B cell (primary cell): ENCODE measurements at places on chromosomes 1 and 21.
A peak's percentile ranks its signal among the peaks of the same experiment; 100 is the strongest.

DNA sequence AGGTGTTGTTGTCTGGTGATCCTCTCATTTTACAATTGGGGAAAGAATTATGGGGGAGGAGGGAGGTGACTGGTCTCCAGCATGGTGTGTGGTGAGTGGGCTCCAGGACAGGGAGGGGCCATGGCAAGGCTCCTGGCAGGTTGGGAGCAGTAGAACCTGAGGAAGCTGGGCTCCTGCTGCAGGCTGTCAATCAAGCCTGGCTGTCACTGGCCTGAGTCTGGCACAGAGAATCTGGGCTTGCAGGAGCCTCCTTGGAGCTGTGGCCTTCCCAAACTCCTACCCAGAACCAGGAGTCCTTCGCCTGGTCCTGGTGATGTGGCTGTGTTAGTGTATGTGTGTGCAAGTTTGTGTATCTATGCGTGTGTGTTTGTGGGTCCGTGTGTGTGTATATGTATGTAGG lies 131.9 kb upstream of the CSF3R start:
- DNase-seq: no peak

- no peak for DNase-seq
Observed at GRCh38 chr1:202590126-202590525, 120.1 kb downstream of the SYT2 start.

DNA sequence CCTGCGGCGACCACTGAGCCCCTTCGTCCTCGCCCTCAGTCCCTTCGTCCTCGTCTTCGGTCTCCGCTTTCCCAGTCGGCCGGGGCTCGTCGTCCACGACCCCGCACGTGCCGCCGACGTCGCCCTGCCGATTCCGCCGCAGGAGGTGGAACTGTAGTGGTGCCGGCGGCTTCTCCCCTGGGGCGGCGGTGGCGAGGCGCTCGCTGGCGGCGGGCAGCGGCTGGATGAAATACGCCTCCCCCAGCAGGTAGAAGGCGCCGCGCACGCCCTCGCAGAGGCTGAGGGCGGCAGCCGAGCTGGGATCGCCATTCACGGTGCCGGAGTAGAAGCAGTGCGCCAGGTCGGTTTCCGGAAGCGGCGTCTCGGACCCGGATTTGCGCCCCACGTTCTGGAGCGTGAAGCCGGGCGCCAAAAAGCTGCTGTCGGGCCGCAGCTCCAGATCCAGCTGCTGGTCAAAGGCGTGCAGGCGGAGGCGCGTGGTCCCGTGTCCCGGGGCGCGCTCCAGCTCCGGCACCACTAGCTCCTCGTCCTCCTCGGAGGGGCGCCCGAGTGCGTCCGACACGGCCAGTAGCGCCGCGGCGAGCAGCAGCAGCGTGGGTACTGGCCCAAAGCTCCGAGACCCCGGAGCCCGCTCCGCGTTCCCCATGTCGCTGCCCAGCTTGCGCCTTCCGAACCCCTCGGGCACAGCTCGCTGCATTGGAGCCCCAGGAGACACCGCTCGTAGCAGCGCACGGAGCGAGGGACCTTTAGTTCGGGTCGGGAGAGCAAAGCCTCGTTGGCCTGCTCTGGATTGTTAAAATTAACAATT lies 747 bp downstream of the ADAMTS1 start:
- DNase-seq: peak; percentile 7

- DNase-seq: no peak
Observed at GRCh38 chr1:19370453-19371170, 58.5 kb downstream of the SLC66A1 start.

- DNase-seq: no peak
Observed at GRCh38 chr1:9066945-9067807, 2.3 kb downstream of the SLC2A5 start.

DNA sequence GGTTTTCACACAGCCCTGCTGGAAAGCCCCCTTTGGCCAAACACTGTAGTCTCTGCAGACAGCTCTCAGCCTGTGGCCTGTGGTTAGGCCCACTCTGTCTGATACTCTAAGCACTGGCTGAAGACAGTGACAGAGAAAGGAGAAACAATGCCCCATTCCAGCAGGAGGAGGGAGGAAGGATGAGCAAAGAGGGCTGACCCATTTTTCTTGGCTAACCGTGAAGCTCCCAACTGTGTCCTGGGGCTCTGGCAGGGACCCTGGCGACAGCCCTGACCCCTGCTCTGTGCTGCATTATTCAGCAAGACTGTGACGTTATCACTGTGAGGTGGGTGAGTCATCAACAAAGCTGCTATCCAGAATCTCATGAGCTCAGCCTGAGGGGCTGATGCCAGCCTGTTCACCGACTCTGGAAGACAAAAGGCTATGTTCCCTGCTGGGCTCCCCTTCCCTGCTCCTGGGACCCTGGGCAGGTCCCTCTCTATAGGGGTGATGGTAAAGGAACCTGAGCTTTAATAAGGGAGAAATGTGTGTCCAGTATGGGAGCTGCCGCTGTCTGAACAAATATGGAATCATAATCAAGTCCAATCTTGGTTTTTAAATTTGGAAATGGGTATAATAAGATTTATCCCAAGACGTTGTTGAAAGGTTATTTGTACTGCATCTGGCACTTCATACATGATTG lies 107.0 kb downstream of the RHOU start:
- DNase-seq: no peak

- peak; percentile 69 for DNase-seq
Observed at GRCh38 chr1:116738673-116739370, 15.4 kb upstream of the CD2 start.

GRCh38 chr1:197690074-197690473 lies 85.2 kb downstream of the DENND1B start:
- DNase-seq: no peak

GRCh38 chr1:79785964-79786363 lies 779.4 kb upstream of the ADGRL4 start:
- no peak for DNase-seq

GRCh38 chr1:97461782-97462181 lies 459.1 kb downstream of the DPYD start:
- DNase-seq: peak; percentile 6

GRCh38 chr1:213466541-213466940 lies 415.5 kb downstream of the RPS6KC1 start:
- DNase-seq: no peak
